Urothelium cell line (cell line): ENCODE measurements at places on chromosomes 4 and X.

GRCh38 chrX:78650906-78651437 lies 8.2 kb downstream of the RTL3 start:
- DNase-seq = no peak

GRCh38 chr4:106627051-106627450 lies 258.5 kb upstream of the GIMD1 start:
- DNase-seq = no peak

- peak; percentile 36 for DNase-seq
Observed at GRCh38 chr4:40409835-40410234, 74.7 kb downstream of the CHRNA9 start.

DNA sequence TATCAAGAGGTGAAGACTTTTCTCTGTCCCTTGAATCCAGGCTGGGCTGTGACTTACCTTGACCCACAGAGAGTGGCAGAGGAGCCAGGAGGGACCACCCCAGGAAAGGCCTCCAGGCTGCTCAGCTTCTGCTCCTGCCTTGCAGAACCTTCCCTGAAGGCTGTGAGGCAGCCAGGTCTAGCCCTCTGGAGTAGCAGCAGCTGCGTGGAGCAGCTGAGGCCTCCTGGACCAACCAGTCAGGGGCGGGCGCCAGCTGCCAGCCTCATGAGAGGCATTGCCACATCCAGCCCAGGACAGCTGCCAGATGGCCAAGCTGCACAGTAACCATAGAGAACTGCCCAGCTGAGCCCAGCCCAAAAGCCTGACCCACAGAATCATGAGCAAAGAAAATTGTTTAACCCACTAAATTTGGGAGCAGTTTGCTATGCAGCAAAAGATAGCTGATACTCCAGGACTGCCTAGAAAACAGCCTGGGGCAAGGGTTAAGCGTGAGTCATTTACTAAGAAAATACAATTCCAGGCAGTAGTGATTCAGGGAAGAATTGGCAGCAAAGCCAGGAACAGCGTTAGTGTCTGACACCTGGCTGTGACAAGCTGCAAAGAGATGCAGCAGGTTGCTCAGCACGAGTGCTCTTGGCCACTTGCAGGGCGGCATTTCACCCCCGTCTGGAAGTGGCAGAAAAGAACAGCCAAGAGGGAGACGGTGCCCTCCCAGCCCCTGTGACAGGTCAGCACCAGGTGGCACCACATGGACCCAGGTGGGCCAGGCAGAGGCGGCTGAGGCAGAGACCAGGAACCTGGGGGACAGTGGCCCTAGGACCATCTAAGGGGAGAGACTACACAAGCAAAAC lies 14.7 kb upstream of the PDE6B start:
- DNase-seq = peak; percentile 14

DNA sequence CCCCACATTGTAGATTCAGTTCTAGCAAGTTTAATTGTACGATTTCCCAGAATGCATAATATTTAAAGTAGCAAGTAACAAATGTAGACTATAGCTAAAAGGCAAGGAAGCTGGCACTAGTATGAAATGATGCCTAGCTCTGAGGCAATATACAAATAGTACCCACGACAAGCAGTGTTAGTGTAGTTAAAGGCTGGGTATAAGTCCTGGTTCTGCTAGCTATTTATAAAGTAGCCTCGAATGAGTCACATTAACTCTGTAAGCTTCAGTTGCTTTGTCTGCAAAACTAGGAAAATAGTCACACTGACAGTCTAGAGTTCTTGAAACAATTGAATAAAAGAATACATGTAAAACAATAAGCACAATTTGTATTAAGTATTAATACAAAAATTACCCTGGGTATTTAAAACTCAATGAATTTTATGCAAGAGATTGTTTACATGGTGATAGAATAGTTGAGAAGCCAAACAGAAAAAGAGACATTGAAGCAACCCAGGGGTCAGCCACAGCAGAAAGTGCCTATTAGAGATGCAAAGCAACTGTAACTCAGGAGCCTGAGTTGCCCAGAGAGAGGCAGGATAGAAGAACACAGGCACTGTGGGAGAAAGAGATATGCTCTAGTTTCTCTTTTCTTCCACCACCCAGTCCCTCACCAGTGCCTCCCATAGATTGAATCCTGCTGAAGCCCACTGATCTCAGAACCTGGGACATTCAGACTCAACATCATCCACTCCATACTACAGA lies 949.0 kb downstream of the C4orf33 start:
- DNase-seq = no peak

DNA sequence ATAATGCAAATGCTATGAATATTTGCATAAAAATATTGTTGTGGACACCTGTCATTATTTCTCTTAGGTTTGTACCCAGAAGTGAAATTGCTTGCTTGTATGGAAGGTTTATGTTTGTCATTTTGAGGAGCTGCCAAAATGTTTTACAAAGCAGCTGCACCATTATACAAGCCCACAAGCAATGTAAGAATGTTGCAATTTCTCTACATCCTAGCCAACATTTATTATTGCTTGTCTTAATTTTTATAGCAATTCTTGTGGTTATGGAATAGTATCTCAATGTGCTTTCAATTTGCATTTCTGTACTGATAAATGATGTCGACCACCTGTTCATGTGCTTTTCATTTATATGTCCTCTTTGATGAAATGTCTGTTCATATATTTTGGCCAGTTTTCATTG lies 18.7 kb upstream of the RBMX start:
- no peak for DNase-seq

DNA sequence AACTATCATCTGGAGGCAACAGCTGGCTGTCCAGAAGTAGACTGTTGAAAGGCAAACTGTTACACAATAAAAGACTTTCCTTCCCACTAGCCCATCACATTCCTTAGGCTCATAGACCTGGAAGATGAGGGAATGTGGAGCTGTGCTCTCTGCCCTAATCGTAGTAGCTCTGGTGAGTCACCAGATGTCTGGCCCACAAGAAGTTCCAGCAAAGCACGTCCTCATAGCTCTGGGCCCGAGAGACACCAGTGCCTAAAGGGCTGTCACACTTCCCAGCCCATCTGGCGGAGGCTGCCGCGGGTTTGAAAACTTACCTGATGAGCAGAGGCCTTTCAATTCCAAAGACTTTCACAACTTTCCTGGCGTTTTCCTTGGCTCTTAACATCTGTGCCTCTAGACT lies 81.7 kb upstream of the STOX2 start:
- DNase-seq = peak; percentile 72

GRCh38 chrX:39731735-39732134 lies 366.0 kb downstream of the BCOR start:
- DNase-seq = no peak

DNA sequence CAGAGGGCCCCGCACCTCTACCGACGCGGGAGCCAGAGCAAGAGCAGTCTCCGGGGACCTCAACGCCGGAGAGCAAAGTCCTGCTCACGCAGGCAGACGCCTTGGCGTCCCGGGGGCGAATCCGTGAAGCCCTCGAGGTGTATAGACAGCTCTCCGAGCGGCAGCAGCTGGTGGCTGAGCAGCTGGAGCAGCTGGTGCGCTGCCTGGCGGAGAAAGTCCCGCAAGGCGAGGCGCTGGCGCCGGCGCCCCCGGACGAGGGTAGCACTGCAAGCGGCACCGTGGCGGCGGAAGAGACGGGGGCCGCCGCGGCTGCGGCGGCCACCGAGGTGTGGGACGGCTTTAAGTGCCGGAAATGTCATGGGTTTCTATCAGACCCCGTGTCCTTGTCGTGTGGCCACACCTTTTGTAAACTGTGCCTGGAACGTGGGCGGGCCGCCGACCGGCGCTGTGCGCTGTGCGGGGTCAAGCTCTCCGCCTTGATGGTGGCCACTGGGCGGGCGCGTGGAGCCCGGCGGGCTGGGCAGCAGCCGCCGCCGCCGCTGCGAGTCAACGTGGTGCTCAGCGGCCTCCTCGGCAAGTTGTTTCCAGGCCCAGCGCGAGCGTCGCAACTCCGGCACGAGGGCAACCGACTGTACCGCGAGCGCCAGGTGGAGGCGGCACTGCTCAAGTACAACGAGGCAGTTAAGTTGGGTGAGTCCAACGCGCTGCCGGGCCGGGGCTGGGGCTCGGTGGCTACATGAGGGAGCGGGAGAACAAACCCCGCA lies 672 bp downstream of the LONRF3 start:
- DNase-seq = no peak

DNA sequence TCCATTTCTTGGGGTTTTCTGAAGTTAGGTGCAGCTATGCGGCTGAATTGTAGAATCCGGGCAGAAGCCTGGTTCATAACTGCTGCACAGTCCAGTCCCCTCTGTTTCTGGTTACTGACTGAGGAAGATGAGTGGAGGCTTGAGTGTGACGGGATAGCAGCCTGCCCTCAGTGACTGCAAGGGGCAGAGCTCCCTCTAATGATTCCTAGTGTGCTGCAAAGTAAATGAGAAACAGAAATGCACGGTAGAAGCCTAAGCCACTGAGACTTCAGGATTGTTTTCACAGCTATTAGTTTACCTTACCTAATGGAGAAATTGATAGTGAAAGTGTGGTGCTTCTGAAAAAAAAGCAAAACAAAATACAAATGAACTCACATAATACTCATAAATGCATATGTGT lies 189.2 kb downstream of the GPM6A start:
- no peak for DNase-seq

GRCh38 chr4:150525321-150525868 lies 56.6 kb upstream of the MAB21L2 start:
- no peak for DNase-seq

DNA sequence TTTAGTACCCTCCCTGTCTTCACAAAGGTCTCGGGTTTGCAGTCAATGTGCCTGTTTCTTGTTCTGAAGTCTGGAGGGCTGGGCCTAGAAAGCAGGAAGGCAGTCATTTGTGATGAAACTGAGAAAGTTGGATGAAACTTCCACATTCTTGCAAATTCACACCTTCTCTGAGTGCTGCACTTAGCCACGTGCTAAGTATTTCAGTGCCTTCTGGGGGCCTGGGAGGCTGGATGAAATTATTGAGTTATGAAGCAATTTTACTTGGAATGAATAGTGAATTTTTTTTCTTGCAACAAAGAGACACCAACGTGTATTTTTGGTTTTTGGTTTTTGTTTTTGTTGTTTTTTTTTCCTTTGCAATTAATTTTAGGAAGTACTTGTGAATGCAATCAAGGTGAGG lies 71.2 kb downstream of the MSX1 start:
- no peak for DNase-seq

GRCh38 chr4:186723292-186724057 lies at the start of gene FAT1:
TSS of gene FAT1 (minus strand) at chr4:186723856. CDS start at chr4:186709827, 14,029 bp downstream.
- DNase-seq = peak; percentile 83

DNA sequence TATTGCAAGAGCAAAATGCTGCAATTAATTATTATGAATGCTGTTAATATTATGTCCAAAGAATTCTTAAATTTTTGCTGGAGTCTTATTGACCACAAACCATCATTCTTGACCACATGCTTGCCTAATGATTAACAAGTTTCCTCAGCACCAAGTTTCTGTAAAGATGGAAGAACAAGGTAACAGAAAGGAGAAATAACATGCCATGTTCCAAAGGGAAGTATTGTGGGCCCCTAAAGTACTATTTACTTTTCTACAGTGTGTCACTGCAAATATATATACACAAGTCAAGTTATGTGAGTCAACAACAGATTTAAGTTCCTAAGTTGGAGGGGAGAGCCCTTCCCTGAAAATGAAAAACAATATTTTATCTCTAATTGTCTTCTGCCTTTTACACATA lies 20.6 kb downstream of the FAM47E start:
- no peak for DNase-seq

GRCh38 chrX:124518885-124519284 lies 172.5 kb downstream of the SH2D1A start:
- no peak for DNase-seq

GRCh38 chr4:74715706-74716435 lies 78.5 kb downstream of the BTC start:
- no peak for DNase-seq
